ENCODE measurements at places on chromosomes 1 and 21.

DNA sequence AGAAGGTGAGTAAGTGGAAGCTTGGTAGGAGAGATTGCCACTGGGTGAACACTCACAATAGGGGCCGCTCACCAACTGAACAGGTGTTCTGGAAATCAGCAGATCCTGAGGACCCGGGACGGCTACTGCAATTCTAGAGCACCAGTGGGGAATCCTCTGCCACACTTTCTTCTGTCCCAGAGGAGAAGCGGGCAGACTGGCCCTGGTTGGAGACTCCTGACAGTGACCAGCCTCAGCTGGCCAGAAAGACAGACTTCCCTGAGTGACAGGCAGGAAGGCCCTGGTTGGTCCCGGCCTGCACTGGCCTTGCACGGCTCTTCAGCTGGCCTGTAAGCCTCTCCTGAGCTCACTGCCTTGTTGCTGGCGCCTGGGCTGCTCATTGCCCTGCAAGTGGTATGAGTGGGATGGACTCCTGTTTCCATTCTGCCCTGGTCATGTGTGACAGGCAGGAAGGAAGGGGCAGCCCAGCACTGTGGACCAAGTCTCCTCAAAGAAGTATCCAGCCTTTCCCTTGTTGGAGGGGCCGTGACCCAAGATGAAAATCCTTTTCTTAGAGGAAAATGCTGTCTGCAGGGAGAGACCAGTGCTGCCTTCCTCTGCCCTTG is 34.5 kb downstream of the MAN1C1 start:
- no peak for DNase-seq

- no peak for DNase-seq
Measured at GRCh38 chr1:183039330-183039729, 16.1 kb downstream of the LAMC1 start.

GRCh38 chr1:100162881-100163280 is 15.2 kb downstream of the LRRC39 start:
- DNase-seq: no peak

GRCh38 chr1:203629507-203630082 is 3.0 kb downstream of the ATP2B4 start:
- peak; percentile 50 for DNase-seq

- DNase-seq: no peak
Measured at GRCh38 chr1:219051547-219051946, 122.1 kb upstream of the LYPLAL1 start.

- DNase-seq: peak; percentile 7
Measured at GRCh38 chr1:87647430-87648177, 318.9 kb downstream of the LMO4 start.

DNA sequence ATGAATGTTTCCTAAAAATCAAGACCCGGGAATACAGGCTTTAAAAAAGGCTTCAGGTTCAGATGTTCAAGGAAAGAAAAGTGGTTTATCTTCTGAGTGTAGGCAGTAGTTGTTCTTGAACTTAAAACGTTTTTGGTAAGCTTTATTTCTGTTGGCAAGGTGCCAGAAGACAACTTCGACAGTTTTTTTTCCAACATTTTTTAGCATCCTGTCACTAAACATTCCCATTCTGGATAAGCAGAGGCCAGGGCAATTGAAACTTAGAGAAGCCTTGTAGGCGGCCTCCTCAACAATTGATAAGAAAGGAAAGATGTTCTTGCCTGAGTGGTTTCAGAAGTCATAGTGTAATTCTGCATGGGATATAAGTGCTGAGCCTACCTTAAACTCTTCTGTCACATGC is 66.7 kb downstream of the PATJ start:
- peak; percentile 51 for DNase-seq

DNA sequence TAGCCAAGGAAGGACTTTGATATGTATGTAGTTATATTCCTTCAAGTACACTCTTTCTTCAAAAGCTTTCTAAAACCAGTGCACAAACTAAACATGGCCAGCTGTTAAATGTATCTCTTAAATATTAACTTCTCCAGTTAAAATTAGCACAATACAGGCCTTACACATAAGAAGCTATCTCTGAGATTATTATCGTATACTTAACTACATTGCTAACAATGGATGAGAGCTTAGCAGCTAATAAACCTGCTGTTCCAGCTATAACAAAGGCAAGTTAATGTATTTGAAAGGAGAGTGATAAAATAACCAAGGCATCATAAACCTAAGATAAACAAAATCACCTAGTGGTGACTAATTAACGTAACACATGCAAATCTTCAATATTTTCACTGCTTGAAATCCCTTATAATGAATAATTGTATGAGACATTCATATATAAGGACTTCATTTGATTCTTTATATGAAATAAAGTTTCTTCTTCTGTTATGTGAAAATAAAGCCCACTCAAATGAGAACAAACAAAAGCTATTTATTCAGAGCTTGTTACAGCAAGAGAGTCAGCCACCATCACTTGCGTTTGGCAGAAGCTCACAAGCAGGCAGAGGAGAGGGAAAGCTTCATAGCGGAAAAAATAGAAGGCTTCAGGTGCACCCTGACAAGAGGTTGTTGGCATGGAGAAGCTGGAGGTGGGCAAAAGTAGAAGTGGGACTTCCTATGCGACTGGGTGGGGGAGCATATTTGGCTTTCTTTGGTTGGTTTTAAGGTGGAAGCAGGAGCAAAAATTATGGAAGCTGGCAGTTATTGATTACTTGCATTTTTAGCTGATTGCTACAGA is 274.1 kb upstream of the CHRM3 start:
- no peak for DNase-seq

- no peak for DNase-seq
Measured at GRCh38 chr1:45516036-45516435, 5.6 kb downstream of the PRDX1 start.

- no peak for DNase-seq
Measured at GRCh38 chr1:43468414-43468813, 14.7 kb upstream of the HYI start.

DNA sequence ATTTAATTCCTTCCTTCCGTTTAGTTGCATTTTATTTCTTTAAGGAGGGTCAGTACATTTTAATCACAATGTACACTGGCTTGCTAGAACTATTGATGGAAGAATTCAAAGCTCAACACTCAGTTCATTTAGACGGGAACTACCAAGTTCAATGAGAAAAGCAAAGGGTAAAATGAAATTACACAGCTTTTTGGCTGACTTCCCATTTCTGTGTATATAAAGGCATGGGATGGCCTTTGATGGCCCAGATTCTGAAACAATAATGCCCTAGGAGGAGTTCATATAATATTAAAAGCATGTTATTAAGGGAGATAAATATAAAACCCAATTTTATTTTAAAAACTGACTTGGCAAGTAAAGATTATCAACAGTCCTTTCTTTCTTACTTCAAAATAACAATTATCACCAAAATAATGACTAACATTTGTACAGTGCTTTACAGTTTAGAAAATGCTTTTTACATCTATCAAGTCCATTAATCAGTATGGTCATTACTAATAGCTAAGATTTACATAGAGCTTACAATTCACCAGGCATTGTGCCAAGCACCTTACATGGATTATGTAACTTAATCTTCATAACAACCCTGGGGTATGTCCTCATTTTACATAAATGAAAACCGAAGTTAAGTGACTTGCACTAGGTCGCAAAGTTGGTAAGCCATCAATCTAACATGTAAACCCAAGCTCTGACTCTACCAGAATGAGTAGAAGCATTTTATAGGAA is 402.4 kb downstream of the OMA1 start:
- no peak for DNase-seq

DNA sequence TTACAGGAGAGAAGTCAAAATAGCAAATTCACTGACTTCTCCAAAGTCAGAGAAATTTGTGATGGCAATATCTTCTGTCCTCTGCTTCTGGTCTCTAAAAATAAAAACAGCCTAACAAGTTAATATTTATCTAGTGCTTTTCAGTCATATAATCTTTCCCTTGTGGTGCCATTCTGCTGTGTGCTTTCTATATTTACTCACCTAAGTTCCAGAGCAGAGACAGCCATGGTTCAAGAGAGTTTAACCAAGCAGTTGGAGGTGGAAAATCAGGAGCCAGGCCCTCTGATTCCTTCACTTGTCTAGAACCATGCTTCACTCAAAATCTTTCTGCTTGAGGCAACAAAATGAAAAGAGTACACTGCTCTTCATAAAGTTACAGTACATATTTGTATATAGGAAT is 39.3 kb downstream of the BRINP2 start:
- DNase-seq: no peak

GRCh38 chr1:162550925-162551324 is 10.6 kb upstream of the UAP1 start:
- no peak for DNase-seq

- no peak for DNase-seq
Measured at GRCh38 chr1:17039522-17039921, 14.3 kb downstream of the SDHB start.

- no peak for DNase-seq
Measured at GRCh38 chr21:24671901-24672300, 935.4 kb downstream of the MRPL39 start.

- peak; percentile 33 for DNase-seq
Measured at GRCh38 chr1:41917835-41918449, 780 bp downstream of the HIVEP3 start.

- peak; percentile 44 for DNase-seq
Measured at GRCh38 chr1:175887981-175888428, 144.6 kb upstream of the TNR start.

DNA sequence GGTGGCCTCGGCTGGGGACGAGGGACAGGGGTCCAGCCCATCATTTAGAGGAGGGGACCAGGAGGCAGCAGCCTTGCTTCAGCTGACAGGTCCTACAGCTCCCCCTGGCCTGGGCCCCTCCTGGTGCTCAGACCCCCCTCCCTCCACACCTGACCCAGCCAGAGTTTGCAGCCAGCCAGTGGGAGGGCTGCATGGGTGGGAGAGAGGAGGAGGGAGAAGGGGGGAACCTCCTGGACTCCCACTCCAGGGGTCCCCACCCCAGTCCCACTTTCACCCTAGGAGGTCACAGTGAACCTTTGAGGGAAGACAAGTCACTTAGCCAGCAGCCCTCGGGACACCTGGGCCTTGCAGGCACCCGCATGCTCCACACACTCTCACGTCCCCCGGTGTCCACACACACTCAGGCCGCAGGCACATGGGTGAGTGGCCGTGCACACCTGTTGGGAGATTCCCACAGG is 108.9 kb upstream of the ZBTB40 start:
- no peak for DNase-seq

DNA sequence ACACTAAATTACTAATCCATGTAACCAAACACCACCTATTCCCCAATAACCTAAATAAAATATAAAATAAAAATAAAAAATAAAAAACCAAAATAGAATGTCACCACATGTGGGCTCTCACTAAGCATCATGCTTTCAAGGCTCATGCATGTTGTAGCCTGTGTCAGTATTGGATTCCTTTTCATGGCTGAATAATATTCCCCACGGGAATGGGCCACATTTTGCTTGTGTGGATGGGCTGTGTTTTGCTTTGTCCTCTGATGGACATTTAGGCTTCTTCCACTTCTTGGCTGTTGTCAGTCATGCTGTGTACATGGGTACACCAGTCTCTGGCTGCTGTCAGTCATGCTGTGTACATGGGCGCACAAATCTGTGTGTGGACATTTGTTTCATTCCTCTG is 3.2 kb downstream of the KRTAP10-6 start:
- no peak for DNase-seq

GRCh38 chr1:40708750-40709099 is 17.2 kb downstream of the NFYC start:
- peak; percentile 86 for DNase-seq

Data from fibroblast of upper back skin (primary cell).